ENCODE measurements at places on chromosomes 3 and 15.

- no peak for DNase-seq
These were observed 189.5 kb upstream of the WNT5A start for GRCh38 chr3:55676643-55677042.

GRCh38 chr3:108175352-108175751 is 46.9 kb downstream of the IFT57 start:
- DNase-seq: no peak

- peak; percentile 78 for DNase-seq
These were observed 17.4 kb upstream of the EHD4 start for GRCh38 chr15:41989573-41990242.

DNA sequence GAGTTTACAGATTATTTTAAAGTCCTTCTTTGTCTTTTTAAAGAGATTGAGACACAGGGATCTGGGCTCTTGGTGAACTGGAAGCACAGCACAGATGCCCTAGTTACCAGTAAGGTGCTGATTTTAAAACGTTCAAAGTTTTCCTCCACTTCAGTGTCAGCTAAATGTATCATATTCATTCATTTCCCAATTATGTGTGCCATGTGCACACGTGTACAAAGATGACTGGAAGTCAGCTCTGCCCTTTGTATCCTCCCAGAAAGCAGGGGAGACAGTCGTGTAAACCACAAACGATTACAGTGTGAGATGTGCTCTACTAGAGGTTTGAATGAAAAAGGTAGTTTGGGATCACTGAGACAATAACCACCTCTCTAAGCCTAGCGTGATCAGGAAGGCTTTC is 730 bp downstream of the ZKSCAN7 start:
- no peak for DNase-seq

DNA sequence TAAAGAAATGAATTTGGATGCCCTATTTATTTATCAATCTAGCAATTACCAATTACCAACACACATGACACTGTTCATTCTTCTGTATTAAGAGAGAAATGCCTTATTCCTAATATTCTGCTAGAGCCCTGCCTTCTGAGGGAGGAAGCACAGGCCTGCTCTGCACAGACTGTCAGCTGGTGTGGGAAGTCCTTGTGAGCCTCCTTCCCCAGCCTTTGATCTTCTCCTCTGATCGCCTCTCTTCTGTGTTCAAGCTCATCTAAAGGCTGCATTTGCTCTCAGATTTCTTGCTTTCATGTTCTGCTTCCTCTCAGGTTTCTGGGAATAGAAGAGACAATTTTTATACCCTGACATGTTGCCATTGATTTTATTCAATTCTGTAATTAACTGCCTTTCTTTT is 290.6 kb upstream of the UMPS start:
- no peak for DNase-seq

DNA sequence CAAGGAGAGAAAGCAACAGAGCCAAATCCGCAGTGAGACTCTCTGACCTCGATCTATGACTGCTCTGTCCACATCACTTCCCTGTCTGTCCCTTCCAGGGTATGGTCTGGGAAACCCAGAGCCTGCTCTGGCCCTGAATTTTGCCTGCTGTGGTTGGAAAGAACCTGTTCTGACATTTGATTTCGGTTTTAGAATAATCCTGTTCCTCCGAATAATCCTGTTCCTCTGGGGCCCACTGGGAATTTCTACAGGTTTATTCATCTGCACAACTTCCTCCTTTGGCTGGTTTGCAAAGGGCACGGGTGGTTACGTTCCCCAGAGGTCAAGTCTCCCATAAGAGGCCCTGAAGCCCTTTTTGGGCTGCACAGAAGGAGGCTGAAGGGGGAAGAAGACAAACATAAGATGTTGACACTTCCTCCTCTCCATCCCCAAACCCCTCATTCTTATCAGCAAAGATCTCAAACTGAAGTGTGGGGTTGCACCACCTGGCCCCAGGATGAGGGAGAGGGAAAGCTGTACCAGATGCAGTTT is 10.6 kb downstream of the LAMP3 start:
- no peak for DNase-seq

DNA sequence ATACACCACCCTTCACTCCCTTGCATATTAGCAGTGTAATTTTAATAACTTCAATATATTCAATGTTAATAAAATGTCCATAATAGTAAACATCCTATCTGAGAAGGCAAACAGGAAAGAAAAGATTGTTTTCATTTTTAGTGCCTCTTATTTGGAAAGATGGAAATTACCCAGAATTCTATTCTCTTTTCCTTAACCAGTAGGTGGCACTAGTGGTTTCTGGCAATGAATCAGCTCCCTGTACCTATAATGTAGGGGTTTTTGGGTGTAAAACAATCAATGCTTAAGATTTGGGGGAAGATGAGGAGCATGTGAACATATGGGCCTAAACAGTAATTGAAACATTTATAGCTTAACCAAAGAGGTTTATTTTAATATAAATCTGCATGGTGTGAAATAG is 5.7 kb upstream of the SEMA6D start:
- no peak for DNase-seq

DNA sequence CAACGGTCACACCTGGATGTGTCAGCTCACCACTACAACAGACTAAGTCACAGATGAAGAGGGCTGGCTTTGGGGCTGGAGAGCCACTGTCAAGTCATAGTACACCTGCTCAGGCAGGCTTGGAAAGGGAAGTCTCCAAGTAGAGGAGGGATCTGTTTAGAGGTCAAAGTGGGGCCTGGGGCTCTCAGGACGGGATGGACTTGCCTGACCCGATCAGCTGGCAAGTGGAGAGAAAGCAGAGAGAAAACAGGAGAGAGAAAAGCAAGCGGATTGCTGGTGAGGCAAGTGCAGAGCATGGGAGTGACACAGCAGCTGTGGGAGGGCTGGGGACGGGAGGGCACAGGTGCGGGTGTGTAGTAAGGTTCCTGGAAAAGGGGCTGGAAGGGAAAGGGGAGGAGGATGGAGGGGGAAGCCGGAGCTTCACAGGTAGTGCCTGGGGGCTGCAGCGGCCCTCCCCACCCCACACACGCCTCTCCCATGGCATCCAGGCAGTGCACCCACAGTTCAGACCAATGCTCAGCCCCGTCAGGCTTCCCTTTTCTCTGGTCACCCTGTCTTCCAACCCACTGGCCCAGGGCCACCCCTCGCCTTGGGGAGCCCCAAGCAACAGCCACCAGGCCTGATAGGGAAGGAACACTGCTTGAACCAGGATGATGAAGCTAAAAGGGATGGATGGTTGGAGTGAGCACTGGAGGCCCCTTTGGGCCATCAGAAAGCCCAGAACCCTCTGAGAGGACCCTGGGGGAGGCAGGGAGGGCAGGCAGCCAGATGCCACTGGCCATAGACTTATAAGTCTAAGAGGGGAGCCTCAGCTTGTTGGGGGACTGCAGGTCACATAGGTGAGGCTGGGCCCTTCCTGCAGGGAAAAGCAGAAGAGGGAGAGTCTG is 8.5 kb downstream of the RPS17 start:
- DNase-seq: no peak

GRCh38 chr15:64630396-64631107 is 144.8 kb downstream of the RBPMS2 start:
- no peak for DNase-seq

- DNase-seq: no peak
These were observed 706 bp upstream of the RPL35A start for GRCh38 chr3:197949191-197949777.

DNA sequence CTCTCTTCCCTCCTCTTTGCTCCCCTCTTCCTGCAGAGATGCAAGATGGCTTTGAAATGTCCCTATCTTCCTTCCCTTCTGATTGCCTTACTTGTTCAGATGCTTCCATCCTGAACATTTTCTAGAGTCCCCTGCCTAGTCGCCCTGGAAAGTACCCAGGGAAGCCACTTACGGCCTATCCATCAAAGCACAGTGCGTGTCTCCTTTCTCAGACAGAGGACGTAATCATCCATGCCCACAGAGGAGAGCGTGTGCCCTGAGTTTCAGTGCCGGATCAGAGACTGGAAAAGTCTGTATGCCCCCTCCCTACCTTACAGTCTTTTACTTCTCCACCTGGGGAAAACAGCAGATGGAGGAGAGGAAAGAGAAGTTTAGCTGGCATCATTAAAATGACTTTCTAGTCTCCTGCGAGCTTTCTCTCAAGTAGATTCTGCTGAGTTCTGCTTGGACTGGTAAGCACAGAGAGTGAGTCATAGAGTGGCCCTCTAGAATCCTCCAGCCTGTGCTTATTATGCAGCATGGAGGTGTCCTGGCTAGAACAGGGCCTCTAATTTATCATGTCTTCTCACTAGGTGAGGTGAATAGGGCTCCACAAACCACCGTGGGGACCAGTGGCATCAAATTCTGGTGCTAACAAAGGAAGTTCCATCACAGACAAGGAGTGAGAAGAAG is 114.6 kb downstream of the SLCO3A1 start:
- DNase-seq: no peak
